ENCODE measurements at places on chromosomes 6 and 20.

DNA sequence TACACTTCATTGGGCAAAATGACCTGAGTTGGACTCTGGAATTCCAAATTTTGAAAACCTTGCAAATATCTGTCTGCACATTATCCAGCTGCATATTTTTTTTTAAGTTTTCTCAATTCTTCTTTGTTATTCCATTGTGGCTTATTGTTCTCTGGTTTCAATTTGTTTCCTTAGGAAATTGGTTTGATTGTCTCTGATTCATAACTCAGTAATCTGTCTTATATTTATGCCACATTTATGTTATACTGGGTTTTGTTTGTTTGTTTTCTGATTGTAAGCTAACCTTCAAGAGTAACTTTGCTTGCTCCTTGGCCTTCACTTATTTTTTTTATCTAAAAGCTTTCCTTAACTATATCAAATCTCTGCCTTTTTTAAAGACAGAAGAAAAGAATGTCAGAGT lies 193.3 kb upstream of the PLCB4 start:
- no peak for DNase-seq

DNA sequence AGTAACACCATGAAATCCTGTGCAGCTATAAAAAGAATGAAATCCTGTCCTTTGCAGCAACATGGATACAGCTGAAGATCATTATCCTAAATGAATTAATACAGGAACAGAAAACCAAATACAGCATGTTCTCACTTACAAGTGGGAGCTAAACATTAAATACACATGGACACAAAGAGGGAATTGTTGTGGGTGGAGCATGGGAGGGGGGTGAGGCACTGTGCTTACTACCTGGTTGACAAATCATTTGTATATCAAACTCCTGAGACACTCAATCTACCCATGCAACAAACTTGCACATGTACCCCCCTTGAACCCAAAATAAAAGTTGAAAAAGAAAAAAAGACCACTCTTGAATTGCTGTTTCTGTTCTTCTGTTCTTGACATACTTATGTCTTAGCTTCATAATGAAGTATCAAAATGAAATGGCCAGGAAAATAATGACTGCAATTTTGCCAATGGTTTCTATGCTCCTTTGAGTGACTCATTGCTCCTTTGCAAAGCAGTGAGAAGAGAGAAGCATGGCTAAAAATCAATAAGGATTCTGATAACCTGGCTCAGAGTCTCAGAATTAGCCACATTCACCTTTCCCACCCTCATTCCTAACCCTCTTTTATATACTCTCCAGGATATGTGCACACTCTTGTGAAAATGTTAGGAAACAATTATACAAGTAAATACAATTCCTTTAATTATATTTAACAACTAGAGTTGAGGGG lies 71.0 kb downstream of the CYP39A1 start:
- DNase-seq: no peak

- no peak for DNase-seq
These were observed 11.0 kb downstream of the ALDH8A1 start for GRCh38 chr6:134938896-134939295.

GRCh38 chr6:29847871-29848630 lies 20.4 kb downstream of the HLA-G start:
- no peak for DNase-seq

DNA sequence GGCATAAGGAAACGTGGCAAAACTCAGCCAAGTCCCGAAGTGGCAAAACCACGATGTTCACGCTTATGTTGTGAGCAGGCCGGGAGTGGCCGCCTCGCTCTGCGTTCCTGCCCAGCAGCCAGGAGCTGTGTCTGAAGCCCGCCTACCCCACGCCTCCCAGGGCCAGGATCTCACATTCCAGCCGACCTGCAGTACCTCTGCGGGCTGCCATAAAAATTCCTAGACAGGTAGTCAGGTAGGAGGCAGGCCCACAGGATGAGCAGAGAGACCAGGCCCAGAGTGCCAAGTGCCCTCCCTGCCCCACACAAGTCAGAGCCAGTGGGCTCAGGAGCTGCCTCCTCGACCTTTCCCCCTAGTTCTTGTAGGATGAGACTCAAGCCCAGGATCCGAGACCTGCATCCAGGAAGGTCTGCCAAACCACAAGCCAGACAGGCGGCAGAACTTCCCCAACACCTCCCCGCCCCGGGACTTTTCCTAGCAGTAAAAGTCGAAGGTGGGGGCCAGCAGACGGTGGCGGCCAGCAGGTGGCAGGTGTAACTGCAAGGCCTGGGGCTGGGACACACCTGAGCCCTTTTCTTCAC lies 16.7 kb downstream of the PMEPA1 start:
- DNase-seq: no peak
